Activated CD4-positive, CD25-positive, alpha-beta regulatory T cell treated with anti-CD3 and anti-CD28 coated beads, Interleukin-2, amount 50 U/mL, for 72 hours (primary cell): ENCODE measurements at places on chromosomes 3 and 15.

DNA sequence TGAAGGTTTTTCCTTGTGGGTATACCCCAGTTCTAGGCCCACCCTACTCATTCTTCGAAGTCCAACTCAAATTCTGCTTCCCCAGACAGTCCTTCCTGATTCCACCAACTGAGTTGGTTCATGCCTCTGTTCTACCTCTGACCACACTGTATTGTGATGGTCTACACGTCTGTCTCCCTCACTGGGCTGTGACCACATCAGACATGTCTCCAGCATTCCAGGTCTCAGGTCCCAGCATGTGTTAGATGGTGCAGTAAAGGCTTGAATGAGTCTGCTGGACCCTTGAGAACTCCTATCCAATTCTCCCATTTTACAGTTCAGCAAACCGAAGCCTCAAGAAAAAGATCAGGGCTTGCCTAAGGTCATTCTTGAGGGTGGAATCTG is 2.8 kb upstream of the ATP2B2 start:
- DNase-seq = no peak

- DNase-seq = no peak
Measured at GRCh38 chr3:114567771-114568170, 273.9 kb downstream of the TIGIT start.

DNA sequence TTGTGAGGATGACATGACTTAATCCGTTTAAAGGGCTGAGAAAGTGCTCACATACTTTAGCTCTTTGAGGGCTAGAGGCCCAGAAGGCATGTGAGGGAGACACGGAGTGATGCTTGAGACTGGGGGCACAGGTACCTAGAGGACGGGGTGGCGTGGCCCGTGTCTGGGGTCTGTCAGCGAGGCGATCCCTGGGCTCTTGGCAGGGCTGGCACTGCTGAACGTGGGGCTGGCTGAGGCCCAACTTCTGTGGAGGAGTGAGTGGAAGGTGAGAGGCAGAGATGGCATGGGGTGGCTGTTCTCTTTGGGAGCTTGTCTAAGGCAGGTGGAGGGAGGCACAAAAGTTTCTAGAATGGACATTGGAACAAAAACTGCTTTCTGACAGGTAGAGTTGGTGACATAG is 9.5 kb downstream of the SEMA4B start:
- DNase-seq = no peak

DNA sequence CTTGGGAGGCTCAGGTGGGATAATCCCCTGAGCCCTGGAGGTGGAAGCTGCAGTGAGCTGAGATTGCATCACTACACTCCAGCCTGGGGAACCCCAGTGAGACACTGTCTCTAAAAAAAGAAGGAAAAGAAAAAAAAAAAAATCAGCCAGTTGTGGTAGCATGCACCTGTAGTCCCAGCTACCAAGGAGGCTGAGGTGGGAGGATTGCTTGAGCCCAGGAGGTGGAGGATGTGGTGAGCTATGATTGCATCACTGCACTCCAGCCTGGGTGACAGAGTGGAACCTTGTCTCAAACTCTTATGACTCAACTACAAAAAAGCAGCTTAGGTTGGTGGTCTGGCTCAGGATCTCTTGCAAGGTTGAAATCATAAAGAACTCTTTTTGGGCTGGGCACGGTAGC is 19.3 kb upstream of the GPX1 start:
- DNase-seq = peak; percentile 39

DNA sequence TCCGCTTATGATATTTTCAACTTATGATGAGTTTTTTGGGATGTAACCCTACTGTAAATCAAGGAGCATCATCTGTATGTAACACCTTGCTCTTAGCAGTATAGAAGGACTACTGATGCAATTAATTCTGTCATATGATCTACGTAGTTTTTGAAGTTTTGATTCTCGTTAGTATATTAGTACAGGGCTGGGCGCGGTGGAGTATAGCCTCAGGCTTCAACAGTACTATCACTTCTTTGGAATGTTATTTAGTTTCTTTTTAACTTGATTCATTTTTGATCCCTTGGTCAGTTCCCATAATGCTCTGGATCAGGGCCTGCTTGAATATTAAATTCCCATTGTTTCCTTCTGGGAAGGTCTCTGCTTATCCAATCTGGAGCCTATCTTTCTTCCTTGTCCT is 23.9 kb upstream of the AP4E1 start:
- no peak for DNase-seq

- DNase-seq = no peak
Measured at GRCh38 chr3:70775257-70775656, 462.8 kb upstream of the MDFIC2 start.

- DNase-seq = no peak
Measured at GRCh38 chr3:107221856-107222255, 155.4 kb upstream of the CCDC54 start.

DNA sequence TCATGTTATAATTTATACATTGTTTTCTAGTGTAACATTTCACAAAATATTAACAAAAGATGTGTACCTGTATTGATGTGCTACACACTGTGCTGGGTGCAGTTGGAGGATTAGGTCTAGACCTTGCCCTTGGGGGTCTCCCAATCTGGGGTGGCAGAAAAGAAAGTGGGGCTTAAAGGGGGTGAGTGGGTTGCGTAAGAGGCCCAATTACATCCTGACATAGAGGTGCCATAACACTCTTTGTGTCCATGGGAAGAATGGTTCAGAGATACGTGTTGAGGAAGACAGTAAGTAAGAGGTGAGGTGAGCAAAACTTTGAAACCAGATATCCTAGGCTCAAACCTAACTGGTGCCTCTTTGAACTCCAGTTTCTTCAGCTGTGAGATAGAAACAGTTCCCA is 31.0 kb downstream of the DLEC1 start:
- no peak for DNase-seq

- DNase-seq = no peak
Measured at GRCh38 chr3:24850245-24850644, 355.6 kb upstream of the THRB start.

DNA sequence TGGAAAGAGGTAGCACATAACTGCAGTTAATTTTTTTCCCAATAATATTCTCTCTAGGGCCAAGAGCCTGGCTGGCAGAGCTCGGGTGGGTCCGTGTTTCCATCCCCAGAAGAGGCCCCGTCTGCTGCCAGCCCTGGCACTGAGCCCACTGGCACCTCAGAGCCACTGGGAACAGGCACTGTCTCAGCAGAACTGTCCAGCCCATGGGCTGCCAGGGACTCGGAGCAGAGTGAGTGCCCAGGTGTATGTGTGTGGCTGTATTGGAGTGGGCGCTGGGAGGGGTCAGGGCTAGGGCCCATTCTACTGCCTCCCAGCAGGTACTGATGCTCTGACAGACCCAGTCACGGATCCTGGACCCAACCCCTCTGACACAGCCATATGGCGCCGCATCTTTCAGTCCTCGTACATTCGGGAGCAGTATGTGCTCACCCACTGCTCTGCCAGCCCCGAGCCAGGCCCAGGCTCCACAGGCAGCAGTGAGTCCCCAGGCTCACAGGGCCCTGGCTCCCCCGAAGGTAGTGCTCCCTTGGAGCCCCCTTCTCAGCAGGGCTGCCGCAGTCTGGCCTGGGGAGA is 8.9 kb downstream of the VWA5B2 start:
- DNase-seq = no peak

- DNase-seq = no peak
Measured at GRCh38 chr15:54410481-54410880, 432.2 kb downstream of the UNC13C start.

DNA sequence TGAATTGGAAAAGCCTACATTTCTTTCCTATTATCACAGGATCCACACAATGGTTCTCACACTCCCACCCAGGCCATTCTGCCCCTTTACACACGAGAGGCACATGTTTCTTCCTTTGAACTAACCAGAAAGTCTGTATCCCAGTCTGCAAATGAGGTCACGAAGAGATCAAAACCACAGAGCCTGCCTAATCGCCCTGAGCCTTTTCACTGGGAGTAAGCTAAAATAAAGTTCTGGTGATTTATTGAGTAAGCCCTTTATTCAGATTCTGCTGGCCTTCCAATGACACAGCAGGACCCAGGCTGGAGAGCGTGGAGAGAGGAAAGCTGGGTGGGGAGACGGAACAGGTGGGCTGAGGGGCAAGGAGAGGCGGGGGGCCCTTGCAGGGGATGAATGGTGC is 78.7 kb downstream of the ATP1B3 start:
- no peak for DNase-seq

GRCh38 chr3:65449841-65450428 is 588.8 kb downstream of the MAGI1 start:
- no peak for DNase-seq

DNA sequence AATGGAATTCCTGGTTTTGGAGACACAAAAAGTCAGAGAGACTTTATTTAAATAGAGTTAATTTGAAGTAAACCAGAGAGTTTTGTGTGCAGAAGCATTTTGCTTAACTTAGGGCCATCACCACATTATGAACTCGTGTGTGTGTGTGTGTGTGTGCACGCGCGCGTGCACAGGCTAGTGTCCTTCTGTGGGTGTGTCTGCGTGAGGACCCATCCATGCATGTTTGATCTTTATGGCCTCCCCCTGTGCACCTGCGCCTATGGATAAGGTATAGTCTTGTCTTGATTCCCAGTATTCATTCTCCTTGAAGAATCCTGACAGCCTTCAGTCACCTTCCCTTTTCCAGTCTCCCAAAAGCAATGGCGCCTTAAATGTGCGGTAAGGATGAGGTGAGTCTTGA is 26.0 kb downstream of the MUC20 start:
- DNase-seq = no peak

DNA sequence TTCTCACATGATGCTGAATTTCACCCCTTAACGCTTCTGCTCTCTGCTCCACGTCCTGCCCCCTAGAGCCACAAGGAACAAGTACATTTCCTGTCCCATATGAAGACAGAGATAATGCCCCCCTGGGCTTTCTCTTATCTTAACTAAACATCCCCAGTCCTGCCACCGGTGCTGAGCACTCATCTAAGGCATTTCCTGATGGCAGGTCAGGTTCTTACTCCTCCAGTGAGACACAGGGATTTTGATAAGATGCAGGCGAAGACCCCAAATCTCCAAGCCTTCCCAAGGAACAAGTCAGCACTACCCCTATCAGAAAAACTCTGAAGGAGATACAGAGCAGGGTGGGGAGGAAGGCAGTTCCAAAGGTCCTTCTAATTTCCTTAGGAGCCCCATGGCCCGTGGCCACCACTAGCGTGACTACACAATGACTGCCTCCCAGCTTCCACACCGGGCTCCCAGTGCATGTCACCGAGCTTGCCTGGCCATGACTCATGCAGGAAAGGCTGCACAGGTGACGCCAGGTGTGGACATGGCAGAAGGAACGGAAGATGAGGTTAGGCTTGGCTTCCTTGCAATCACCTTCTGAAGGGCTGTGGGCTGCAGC is 152.9 kb downstream of the XXYLT1 start:
- DNase-seq = no peak

- no peak for DNase-seq
Measured at GRCh38 chr3:99931059-99931458, 113.4 kb downstream of the CMSS1 start.

GRCh38 chr3:122183521-122183892 is at the start of gene CASR:
CASR (plus strand) TSS chr3:122183668; CDS start chr3:122254190, 70,522 bp downstream.
- DNase-seq = no peak

DNA sequence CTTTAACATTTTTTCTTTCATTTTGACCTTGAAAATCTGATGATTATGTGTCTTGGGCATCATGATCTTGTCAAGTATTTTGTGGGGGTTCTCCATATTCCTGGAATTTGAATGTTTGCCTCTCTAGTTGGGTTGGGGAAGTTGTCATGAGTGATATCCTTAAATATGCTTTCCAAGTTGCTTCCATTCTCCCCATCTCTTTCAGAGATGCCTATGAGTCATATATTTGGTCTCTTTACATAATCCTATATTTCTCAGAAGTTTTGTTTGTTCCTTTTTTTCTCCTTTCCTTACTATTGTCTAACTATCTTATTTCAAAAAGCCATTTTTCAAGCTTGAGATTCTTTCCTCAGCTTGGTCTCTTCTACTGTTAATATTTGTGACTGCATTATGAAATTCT is 69.0 kb upstream of the CCDC80 start:
- DNase-seq = no peak

- no peak for DNase-seq
Measured at GRCh38 chr15:92889390-92890107, 10.6 kb upstream of the CHD2 start.

DNA sequence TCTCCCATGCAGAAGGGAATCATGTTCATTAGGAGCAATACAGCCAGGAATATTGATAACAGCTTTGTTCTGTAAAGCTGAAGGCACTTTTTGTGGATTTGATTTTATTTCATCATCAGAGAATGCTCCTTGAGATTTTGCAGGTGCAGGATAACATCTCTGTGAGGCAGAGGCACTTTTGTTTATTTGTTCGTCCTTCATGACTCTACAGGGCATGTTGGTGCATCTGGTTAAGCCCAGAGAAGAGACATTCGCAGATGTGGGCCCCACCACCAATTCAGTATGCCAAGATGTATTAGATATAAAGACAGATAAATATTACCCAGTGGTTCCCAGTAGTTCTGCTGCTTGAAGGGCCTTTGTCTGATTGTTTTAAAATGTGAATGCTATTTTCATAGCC is 368.1 kb upstream of the SEMA6D start:
- DNase-seq = no peak

- DNase-seq = no peak
Measured at GRCh38 chr15:99306694-99307338, 55.5 kb downstream of the LRRC28 start.

- DNase-seq = no peak
Measured at GRCh38 chr15:89115547-89115946, 27.3 kb downstream of the ABHD2 start.

GRCh38 chr15:101135532-101136166 is 116.2 kb downstream of the CHSY1 start:
- DNase-seq = no peak

DNA sequence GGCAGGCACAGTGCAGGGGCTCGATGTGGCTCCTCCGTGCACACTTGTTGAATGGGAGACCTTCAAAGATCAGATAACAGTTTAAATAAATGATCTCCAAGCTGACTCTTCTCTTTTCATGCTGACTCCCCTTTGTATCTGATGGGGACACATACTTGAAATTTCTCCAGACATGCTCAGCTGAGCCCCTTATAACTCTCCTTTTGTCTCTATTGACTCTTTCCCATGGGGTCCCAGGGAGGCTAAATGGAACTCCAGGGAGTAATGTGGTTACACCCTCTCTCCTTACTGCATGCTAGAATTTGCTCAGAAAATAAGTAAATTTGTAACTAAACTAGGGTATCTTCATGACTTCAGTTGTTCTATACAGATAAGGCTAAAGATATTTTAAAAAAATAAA is 48.2 kb upstream of the TM4SF4 start:
- no peak for DNase-seq

DNA sequence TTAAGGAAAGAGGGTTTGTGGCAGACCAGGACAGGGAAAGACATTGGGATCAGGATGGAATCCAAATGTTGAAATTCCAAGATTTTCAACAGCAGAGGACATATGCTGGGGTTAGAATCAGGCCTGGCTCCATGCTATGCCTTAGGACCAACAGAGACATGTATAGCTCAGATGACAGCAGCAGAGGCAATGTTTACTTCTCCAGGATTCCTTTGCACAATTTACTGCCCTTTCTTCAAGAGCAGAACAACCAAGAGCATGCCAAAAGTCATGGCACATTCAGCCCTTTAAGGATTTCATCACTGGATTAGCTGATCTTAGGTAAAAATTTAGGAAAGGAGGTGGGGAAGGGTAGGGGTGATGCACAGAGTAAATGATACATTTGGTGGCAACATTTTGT is 69.6 kb upstream of the GSK3B start:
- no peak for DNase-seq

- no peak for DNase-seq
Measured at GRCh38 chr3:37171144-37171543, 3.2 kb downstream of the LRRFIP2 start.
